ENCODE measurements at places on chromosomes 2 and 18.

DNA sequence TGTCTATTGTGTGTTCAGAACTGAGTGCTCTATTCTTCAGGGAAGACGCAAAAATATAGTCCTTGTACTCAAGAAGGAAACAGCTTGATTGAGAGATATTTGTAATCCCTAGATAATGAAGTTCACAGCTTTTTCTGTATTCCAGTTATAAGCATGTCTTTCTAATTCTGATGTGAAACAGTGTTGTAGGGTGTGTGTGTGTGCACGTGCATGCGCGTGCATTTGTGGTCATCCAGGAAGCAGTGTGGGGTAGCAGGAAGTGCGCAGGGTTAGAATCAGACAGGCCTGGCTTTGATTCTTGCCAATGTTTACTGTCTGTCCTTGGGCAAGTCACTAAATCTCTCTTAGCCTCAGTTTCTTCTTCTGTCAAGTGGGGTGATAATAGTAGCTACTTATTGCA is 87.9 kb downstream of the NPAS2 start:
- DNase-seq, result no peak

DNA sequence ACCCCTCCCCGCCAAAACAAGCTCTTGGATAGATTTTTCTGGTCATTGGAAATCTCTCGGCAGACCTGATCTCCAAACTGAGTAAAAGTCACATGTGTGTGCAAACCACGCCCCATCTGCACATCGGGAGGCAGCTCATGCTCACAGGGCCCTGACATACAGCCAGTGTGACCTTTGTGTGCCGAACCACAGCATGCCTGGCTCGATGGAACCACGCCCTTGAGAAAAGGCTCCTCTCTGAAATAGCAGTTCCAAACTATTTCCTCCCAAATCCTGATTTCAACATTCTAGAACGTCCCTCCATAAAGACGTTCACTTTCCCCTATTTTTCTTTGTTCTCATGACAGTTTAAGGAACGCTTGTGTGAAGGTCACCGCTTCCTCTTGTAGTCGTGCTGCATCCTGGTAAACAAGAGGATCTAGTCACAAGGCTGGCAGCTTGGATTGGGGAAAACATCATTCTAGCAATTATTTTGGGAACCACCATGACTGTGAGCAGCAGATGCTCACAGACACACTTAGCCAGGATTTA is 59.3 kb upstream of the MAP4K4 start:
- DNase-seq, result no peak

- DNase-seq, result no peak
Observed at GRCh38 chr18:65606551-65607130, 144.2 kb upstream of the CDH7 start.

DNA sequence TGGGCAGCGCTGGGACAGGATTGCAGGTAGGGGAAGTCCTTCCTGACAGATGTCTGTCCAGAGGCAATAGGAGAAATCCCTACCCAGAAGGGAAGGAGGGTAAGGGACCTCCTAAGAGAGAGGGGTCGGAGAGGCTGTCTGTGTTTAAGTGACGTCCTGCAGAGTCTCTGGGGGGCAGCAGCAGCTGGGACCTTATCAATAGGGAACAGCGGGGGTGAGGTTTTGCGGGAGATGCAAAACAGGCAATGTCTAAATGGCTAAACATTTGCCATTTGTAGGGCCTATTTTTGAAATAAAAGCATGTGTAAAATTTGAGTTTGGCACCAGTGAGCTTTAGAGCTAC is 108.7 kb upstream of the HS6ST1 start:
- no peak for DNase-seq

DNA sequence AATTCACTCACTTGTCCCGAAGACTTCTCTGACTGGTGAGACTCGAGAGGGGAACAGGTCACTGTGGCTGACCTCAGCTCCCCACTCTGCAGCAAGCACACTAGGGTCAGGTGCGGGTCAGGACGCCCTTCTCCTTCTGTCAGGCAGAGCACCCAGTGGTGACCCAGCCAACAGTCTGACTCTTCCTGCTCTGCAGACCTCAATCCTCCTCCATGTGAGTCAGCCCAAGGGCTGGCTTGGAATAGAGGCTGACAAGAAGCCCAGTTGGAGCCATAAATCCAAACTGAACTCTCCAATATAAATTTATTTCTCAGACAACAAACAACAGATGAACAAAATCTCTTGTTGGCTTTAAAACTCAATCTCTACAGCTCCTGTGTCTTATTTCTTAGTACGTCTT is 253.1 kb downstream of the SH3BP4 start:
- DNase-seq, result no peak

- no peak for DNase-seq
Observed at GRCh38 chr2:1791006-1791605, 46.8 kb upstream of the PXDN start.

DNA sequence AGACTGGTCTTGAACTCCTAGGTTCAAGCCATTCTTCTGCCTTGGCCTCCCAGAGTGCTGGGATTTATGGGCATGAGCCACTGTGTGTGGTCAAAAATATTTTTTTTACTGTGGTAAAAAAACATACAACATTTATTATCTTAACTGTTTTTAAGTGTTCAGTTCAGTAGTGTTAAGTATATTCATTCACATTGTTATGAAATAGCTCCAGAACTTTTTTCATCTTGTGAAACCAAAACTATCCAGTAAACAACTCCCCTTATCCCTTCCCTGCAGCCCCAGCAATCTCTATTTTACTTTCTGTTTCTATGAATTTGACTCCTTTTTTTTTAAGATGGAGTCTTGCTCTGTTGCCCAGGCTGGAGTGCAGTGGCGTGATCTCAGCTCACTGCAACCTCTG is 9.3 kb downstream of the RMC1 start:
- DNase-seq, result no peak

- DNase-seq, result no peak
Observed at GRCh38 chr2:24893934-24894333, 26.1 kb downstream of the ADCY3 start.

DNA sequence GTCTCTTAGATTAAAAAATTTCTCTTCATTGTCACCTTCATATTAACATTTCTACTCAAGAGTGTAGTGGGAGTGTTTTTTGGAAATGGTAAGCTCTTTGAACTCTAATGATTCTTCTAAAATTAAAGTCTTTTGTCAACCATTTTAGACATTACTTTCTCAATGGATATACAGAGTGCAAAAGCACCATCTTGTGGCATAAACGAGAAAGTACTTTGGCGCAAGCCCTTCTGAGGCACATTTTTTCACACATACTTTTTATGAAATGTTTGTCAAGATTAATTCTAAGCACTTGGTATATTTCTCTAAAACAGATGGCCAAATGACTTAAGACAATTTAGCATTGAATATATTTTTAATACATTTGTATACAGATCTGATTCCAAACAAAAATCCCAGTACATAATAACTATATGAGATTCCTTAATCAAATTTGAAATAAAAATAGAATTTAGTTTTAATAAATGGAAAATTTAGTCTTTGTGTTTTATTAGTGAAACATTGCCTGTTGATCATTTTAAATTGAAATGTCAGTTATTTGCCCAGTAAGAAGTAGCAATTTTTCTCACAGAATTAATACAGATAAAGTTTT is 63.3 kb upstream of the GALNT5 start:
- DNase-seq, result no peak

GRCh38 chr2:206383669-206384068 is 59.7 kb upstream of the ADAM23 start:
- DNase-seq, result no peak

GRCh38 chr2:86593266-86593665 is 30.0 kb upstream of the CHMP3 start:
- no peak for DNase-seq

GRCh38 chr18:48566589-48566988 is 27.8 kb downstream of the CTIF start:
- no peak for DNase-seq

- DNase-seq, result no peak
Observed at GRCh38 chr2:53768242-53768542, 588 bp downstream of the CHAC2 start.

- DNase-seq, result no peak
Observed at GRCh38 chr2:105126336-105126735, 88.5 kb downstream of the MRPS9 start.

GRCh38 chr18:76985951-76986236 is 146.7 kb downstream of the MBP start:
- no peak for DNase-seq

DNA sequence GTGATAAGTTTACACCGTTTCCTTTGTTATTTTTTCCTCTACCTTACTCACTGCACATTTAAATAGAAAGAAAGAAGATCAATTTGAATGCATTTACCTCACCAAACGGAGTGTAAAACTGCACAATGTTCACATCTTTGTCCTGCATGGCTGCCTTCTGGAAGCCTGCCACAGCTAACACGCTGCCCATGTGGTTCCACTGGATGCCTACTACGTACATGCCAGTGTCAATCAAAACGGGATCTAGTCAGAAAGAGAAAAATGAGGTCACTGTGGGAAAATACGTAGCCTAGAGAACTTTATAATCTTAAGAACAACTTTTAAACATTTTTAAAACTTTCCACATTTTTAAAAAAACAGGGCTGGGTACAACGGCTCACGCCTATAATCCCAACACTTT is 16.4 kb downstream of the WDR35 start:
- DNase-seq, result no peak

- DNase-seq, result no peak
Observed at GRCh38 chr2:136248242-136248641, 130.3 kb upstream of the CXCR4 start.

DNA sequence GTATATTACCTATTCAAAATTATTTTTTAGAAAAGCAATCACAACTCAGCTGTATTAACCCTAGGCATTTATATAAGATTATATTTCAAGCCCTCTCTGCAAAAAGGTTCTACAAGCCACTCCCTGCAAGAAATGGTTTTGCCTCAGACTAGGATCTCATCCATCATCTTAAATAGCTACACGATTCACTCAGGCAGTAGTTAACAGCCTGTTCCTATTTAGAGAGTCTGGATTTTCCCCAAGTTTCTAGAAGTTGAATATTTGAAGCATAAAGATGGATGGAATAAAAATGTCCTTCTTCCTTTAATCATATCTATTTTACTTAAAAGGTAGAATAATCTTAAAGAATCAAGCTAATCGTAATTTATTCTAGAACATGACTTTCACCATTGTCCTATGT is 167.1 kb upstream of the STK17B start:
- DNase-seq, result no peak

GRCh38 chr18:7683753-7684152 is 116.6 kb downstream of the PTPRM start:
- DNase-seq, result no peak

- no peak for DNase-seq
Observed at GRCh38 chr2:25253153-25253626, 84.8 kb upstream of the POMC start.

DNA sequence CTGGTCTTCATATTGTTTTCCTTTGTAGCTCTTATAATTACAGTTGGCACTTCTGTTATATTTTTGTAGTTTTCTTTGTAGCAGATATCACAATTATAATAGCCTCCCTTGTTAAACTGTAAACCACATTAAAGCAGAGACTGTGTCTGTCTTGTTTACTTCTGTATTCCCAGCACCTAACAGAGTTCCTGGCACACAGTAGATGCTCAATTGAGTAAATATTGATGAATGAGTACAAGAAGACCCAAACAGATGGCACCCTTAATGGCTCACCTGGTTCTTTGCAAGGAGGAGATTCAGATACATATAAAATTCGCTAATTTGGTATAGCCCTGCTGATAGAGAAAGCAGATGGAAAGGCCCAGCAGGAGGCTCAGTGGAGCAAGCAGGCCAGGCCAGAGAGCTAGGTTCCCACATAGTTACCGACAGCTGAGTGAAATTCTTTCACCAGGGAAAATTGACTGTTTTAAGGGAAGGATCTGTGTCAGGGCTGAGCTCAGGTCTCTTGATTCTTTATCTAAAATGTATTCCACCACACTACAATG is 120.1 kb downstream of the NUP35 start:
- DNase-seq, result no peak

DNA sequence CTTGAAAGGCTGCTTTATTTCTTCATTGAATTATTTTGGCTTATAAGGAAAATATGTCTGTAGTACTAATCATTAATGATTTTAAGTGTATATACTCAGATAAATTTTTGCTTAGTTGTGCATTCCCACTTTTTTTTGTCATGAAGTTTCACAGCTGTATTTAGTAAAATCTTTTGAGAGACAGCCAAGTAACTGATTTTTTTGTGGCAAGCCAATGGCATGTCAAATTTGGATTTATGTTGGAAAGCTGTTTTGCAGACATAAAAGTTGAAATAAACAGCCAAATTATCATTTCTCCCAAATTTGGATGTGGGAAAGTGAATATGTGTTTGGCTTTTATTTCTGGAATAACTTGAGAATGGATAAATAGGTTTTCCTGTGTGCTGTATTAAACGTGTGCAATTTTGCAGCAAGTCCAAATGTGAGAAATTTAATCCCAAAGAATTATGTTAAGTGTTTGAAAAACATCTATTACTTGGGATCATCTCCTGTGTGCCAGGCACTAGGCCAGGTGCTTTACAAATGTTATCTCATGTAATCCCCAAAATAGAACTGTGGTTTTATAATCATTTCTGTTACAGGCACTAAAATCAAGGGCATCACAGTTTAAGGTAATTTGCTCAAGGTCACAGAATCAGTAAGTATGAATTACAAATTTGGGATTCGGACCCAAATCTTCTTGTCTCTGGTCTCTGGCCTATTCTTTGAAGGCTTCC is 160.4 kb downstream of the PTPRM start:
- no peak for DNase-seq

DNA sequence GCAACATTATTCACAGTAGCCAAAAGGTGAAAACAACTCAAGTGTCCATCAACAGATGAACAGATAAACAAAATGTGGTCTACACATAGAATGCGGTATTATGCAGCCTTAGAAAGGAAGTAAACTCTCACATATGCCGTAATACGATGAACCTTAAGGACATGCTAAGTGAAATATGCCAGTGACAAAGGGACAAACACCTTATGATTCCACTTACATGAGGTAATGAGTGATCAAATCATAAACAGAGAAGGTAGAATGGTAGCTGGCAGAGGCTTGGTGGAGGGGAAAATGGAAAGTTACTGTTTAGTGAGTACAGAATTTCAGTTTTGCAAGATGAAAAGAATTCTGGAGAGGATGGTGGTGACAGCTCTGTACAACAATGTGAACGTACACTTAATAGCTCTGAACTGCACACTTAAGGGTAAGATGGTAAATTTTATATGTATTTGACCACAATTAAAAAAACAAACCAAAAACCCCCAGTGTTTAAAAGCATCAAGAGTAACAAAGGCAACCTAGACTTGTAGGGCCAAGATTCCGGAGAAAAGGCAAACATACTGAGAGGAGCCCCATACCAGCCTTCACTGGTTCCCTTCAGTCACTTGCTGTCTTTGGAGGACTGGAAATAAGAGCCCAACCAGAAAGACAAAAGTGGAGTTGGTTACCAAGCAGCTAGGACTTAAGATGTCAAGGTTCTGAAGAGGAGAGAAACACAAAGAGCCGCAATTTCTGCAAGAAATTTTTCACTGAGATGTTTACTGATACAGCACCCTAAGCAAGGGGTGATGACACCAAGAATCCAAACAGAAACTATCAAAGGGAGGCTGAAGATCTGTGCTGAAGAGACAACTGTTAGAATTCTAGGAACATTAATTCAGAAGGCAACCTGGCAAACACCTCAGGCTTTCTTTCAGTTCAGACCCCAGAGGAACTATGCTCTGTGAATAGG is 61.3 kb downstream of the CUL3 start:
- DNase-seq, result no peak

All from stimulated activated CD8-positive, alpha-beta memory T cell treated with anti-CD3 and anti-CD28 coated beads, Interleukin-7, amount 100 ng/mL, for 1 hour (primary cell).